ENCODE measurements at places on chromosomes 4 and X.

DNA sequence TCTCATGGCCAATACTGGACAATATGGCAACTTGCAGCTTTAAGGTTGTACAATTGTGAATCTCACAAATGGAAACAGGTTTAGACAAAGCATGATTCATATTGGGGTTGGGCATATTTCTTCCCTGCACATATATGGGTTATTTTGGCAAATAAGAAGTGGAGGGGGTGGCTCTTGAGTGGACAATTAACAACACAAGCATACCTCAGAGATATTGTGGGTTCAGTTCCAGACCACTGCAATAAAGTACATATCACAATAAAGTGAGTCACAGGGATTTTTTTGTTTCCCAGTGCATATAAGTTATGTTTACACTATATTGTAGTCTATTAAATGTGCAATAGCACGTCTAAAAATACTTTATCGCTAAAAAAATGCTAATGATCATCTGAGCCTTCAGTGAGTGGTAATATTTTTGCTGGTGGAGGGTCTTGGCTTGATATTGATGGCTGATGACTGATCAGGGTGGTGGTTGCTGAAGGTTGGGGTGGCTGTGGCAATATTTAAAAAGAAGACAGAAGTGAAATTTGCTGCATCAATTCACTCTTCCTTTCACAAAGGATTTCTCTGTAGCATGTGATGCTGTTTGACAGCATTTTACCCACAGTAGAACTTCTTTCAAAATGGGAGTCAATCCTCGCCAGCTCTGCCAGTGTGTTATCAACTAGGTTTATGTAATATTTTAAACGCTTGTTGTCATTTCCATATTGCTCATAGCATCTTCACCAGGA, 50.5 kb upstream of the OGT start:
- no peak for DNase-seq

- DNase-seq: no peak
Measured at GRCh38 chr4:143184217-143184502, 557 bp upstream of the USP38 start.

DNA sequence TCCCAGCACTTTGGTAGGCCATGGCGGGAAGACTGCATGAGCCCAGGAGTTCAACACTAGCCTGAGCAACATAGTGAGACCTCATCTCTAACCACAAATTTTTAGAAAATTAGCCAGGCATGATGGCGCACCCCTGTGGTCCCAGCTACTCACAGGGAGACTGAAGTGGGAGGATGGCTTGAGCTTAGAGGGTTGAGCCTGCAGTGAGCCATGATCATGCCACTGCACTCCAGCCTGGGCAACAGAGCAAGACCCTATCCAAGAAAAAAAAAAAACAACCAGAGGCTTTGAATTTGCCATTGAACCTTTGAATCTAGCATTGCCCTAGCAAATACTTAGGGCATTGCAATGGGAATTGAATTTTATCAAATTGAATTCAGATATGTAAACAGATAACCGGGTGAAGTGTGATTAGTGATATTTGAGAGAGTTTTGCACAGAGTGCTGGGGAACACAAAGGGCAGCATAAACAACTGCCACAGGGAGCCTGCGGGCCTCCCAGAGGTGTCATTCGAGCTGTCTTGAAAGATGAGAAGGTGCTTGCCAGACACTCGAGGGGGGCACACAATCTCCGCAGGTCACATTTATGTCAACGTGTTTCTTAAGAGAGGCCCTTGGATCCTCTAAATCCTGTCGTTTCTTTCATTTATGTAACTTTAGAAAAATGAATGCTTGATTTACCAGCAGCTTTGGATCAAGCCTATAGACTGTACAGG, 200.3 kb downstream of the AASDH start:
- DNase-seq: no peak

DNA sequence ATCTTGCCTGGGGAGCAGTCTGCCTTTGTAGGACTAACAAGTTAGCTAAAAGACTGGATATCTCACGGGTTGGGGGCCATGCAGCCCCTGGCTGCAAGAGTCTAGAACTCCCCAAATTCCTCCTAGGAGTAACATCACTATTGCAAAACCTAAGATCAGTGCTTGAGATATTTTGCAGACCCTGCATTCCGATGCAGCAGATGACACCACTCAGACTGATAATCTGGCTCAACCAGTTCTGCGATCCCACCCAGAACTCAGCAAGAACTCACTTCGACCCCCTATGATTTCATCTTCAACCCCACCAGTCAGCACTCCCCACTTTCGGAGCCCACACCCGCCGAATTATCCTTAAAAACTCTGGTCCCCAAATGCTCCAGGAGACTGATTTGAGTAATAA, 834.0 kb downstream of the C4orf33 start:
- no peak for DNase-seq

GRCh38 chr4:101418055-101418454, 70.7 kb upstream of the PPP3CA start:
- DNase-seq: no peak

DNA sequence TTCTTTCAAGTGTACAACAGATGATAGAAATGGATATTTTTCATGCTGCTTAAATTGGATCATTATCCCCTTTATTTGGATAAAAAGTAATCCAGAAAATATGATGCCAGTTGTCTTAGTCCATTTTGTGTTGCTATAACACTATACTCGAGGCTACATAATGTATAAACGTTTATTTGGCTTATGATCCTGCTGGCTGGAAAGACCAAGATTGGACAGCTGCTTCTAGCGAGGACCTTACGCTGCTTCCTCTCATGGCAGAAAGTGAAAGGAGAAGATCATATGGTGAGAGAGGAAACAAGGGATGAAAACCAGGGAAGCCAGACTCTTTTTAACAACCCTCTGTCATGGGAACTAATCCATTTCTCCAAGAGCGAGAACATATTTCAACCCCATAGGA, 102.7 kb downstream of the TRAM1L1 start:
- DNase-seq: no peak

GRCh38 chr4:130659320-130659719, 1563.4 kb downstream of the C4orf33 start:
- DNase-seq: no peak

DNA sequence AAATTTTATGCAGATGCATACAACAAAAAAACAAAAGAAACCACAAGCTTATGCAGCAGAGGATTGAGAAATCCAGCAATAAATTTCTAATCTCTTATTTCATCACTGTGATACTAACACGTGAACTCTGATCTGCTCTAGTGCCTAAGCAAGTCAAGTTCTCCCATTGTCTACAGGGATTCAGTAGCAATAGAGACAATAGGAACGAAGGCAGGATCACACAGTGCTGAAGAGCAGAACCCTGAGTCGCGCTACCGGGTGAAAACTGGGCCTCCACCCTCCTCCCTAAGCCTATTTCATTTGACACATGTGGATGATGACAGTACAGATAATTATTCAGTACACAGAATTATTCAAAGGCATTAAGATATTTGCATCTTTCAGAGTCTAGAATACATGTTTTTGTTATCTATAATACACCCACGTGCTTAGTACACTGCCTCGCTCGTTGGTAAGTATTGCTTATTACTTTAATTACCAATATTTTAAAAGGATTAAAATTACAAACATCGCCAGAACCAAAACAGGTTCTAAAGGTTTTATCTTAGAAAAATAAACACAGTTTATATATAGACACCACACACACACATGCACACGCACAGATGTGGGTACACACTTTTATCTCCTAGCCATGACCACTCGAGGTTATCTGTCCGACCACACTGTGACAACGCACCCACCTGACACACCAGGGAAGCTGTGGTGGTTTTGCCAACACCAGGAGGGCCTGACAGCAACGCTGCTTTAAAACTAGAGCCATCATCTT, 60.1 kb downstream of the RFC1 start:
- DNase-seq: no peak

- no peak for DNase-seq
Measured at GRCh38 chrX:146189371-146189770, 371.7 kb downstream of the SLITRK2 start.
